Astrocyte (in vitro differentiated cells and primary cell): ENCODE measurements at places on chromosomes 2 and 18. TPM values are rescaled to one million over a fixed set of nuclear protein-coding genes. Genes with fewer than 3 reads are reported as not detected.

Gene TUBA3D
- total RNA-seq = not detected in 2 replicates

Gene GALNT5
- 2.2 and 3.1 TPM in 2 replicates for total RNA-seq

Gene UPP2
- total RNA-seq = not detected in 2 replicates

Gene METTL8
- total RNA-seq = 32.4 and 40.4 TPM in 2 replicates

Gene LYPD6B
- total RNA-seq = 1.1 and 1.2 TPM in 2 replicates

Gene EFHD1
- 15.7 and 18.8 TPM in 2 replicates for total RNA-seq

Gene ALPI
- not detected in 2 replicates for total RNA-seq
